Hematopoietic multipotent progenitor cell treated with erythropoietin and hydrocortisone succinate and interleukin-3 and kit ligand, for 8 days (in vitro differentiated cells): ENCODE measurements at places on chromosomes 5 and 9.

DNA sequence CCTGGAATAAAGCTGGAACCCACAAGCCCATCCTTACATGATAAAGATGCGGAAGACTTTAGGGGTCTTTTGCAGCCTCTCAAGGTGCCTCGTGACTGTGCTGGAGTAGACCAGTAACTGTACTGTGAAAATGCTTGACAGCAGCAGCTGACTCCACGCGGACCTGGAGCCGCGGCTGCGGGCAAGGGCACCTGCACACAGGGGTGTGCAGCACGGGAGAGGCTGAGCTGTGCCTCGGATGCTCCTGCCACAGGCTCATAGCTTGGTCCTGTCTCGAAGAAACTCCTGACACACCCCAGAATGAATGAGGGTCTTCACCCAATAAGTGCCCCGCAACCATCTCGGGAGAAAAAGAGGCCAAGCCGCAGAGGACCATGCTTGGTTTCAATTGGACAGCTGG lies 40.3 kb upstream of the CEP72 start:
- no peak for DNase-seq

GRCh38 chr5:133824661-133825254 lies 143.7 kb downstream of the C5orf15 start:
- DNase-seq = no peak

- no peak for DNase-seq
These were observed 35.6 kb upstream of the MYORG start for GRCh38 chr9:34412336-34412735.

- no peak for DNase-seq
These were observed 154.4 kb downstream of the PRELID2 start for GRCh38 chr5:145680767-145681166.

DNA sequence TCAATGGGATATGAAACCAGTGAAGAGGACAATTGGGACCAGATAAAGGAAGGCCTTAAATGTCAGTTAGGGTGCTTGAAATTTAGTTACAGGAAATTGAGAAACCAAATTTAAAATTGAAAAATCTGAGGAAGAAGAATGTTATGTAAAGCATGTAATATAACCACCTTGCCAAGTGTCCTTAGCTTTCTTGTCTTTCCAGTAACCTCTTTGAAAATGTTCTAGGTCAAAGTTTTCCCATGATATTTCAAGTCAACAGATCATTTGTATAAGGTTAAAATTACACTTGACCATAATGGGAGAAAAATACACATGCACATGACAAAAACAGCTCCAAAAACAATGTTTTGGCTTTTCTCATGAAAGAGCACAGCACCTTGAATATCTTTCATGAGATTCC lies 21.1 kb downstream of the LOX start:
- DNase-seq = no peak

GRCh38 chr9:34443976-34444375 lies 14.4 kb downstream of the FAM219A start:
- no peak for DNase-seq

- DNase-seq = no peak
These were observed 28.8 kb downstream of the SPOCK1 start for GRCh38 chr5:137470111-137470920.

DNA sequence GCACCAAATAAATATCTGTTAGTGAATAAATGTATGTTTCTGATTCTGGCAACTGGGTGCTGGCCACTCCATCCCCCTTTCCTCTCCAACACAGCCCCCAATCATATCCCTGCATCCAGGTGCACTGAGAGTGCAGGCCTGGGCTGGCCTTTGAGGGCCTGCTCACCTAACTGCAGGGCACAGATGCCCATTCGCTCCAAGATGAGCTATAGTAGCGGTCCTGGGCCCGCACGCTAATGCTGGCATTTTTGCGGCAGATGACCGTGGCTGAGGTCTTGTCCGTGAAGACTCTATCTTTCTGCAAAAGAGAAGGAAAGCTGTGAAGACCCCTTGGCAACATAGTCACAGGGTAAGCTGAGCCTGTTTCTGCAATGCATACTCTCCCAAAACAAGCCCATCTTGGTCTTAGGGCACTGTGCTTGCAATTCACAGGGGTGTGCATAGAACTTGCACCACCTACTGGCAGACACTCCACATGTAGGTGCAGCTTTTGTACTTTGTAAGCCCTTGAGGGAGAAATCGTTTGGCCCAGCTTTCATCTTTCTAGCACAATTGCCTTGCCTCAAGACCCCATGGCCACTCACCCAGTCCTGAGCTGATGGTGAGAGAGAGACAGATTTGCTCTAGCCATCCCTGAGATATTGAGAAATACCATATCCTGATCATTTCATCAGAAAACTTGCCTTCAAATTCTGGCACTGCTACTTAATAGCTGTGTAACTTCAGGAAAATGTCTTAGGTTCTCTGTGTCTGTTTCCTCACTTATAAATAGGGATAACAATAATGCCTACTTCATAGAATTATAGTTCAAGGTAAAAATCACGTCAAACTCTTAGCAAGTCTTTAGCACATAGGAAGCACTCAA lies 13.5 kb downstream of the IL12B start:
- DNase-seq = peak; percentile 61
